ENCODE measurements at places on chromosomes 7 and 10. TPM values are rescaled to one million over a fixed set of nuclear protein-coding genes. Genes with fewer than 3 reads are reported as not detected.

- DNase-seq = peak; percentile 43
Observed at GRCh38 chr10:73837072-73837471, 25.7 kb upstream of the NDST2 start.

DNA sequence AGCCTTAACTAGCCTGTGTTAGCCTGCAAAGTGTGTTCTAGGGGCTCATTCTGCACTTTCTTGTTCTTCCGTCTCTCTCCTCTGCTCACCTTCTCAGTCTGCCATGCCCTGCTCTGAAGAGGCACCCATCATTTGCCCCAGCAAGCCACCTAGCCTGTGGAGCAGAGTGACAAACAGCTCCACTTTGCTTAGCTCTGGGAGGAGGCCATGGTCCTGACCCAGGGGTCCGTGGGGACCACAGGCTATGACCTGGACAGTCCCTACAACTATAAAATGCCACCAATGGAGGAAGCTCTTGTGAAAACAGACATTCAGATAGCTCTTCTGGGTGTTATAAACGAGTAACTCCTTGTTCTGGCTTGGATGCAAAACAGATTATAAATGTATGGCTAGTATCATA lies 1029.6 kb downstream of the CNTNAP2 start:
- DNase-seq = no peak

- DNase-seq = no peak
Observed at GRCh38 chr10:42836771-42837468, 54.3 kb downstream of the BMS1 start.

GRCh38 chr7:54080971-54081370 lies 461.2 kb upstream of the VSTM2A start:
- DNase-seq = no peak

DNA sequence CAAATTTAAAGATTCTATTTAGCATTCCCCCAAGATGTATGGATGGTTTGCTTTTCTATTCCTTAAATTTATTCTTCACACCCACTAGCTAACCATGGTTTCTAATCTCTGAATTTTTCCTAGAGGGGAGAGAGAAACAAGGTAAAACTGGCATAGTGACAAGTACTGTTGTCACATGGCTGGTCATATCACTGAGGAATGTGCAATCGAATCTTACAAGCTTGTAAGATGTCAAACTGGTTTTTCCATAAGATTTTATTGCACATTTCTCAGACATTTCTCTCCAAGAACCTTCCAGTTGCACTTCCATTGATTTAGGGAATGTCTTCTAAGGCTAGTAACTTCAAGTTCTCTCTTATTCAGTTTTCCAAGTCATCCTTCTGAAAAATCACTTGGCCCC lies 89.8 kb downstream of the MBL2 start:
- DNase-seq = no peak

- DNase-seq = no peak
Observed at GRCh38 chr10:8778713-8779112, 724.2 kb downstream of the GATA3 start.

- DNase-seq = no peak
Observed at GRCh38 chr7:13604178-13604577, 385.3 kb downstream of the ETV1 start.

DNA sequence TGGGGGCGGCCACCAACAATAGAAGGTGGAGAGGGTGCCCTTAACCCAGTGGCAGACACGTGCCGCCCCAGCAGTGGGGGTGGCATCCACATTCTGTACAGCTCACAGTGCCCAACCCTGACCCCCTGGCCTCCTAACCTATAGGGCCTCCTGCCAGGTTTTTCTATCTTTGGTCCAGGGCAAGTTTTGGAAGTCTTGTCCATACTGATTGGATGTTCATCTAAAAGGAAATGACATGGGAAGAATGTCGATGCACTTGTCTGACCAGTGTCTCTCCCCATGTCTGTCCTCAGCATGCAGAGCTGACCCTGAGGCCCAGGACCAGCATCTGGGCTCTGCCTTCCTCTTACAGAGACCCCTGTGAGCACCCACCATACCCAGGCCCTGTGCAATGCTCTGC lies 32.3 kb upstream of the ANTXRL start:
- DNase-seq = no peak

DNA sequence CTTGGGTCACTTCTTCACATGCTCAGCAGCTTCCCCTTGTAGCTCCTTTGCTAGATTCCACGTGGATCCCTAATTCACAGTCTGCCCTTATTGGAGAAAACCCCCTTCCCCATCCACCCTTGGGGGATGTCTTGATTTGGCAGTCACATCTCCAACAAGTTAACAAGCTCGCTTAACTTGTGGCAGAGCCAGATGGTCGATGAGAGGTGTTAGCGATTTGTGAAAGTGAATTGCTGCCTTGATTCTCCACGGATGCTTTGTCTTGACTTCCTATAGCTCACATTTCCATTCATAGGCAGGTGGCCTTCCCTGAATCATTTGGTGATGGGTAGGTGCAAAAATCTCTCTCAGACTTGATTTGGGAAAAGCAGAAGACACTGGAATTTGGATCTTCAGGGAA lies 387.9 kb downstream of the TCERG1L start:
- DNase-seq = no peak

GRCh38 chr10:100744987-100745881 lies at the start of gene PAX2:
TSS of gene PAX2 (plus strand) at chr10:100745582. CDS start at chr10:100746261, 679 bp downstream.
- DNase-seq = peak; percentile 44

DNA sequence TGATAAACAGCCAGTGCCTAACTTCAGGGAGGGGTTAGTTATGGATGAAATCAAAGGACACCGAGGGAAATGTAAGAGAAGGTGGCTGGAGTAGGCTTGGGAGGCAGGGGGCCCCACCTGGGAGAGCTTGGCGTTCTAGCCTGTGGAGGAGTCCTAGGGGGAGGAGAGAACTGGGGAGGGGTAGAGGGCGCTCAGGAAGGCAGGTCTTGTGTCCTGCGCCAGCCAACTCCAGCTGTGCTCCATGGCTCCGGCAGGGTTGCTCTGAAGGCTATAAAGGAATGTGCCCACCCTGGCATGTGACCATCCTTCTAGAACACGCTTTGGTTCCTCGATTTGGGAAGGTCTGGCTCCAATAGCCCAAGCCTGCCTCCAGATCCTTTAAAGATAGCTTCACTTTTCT lies 96.3 kb downstream of the SEC61G start:
- no peak for DNase-seq

DNA sequence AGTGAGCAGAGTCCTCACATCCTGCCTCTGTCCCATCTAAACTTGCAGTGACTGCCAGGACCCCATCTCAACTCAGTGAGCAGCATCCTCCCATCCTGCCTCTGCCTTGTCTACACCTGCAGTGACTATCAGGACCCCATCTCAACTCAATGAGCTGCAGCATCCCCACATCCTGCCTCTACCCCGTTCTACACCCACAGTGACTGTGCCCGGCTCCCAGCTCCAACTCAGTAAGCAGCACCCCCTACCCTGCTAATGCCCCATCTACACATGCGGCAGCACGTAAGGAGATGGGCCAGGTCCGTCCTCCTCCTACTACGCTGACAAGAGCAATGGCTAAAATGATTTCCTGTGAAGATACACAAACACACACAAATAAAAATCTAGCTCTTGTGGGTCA lies 65.5 kb downstream of the TNS3 start:
- no peak for DNase-seq

DNA sequence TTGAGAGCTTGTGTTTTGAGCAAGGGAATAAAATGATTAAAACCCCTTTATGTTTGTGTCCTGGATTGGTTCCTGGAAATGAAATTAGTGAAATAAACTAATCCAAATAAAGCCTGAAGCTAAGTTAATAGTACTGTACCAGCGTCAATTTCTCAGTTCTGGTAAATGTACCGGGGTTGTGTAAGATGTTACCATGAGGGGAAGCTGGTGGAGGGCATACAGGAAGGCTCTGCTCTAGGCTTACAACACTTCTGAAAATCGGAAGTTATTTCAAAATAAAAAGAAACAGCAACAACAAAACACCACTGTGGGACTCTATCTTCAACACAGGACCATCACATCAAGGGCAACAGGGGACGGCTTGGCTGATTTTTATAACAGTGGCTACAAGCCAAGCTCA lies 257.0 kb downstream of the CREB5 start:
- DNase-seq = no peak

GRCh38 chr10:101643546-101643945 lies 51.4 kb downstream of the FBXW4 start:
- DNase-seq = no peak

GRCh38 chr7:156461881-156462665 lies 178.5 kb upstream of the RNF32 start:
- no peak for DNase-seq

- DNase-seq = peak; percentile 61
Observed at GRCh38 chr7:150788474-150789269, 11.5 kb downstream of the TMEM176B start.

DNA sequence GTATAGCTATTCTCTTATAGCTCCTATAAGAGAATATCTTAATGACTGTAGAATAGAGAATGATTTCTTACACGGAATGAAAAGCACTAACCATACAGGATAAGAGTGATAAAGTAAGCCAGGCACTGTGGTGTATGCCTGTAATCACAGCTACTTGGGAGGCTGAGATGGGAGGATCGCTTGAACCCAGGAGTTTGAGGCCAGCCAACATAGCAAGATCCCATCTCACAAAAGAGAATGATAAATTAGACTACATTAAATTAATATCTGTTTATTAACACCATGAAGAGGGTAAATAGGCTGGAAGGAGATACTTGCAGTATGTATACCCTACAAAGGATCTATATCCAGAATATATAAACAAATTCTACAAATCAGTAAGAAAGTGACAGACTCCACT lies 12.2 kb upstream of the OIT3 start:
- DNase-seq = no peak

GRCh38 chr7:136027160-136027559 lies 50.0 kb upstream of the MTPN start:
- no peak for DNase-seq

GRCh38 chr10:131006458-131007256 lies 304.9 kb downstream of the TCERG1L start:
- no peak for DNase-seq

- DNase-seq = no peak
Observed at GRCh38 chr10:6120691-6121090, 31.9 kb downstream of the RBM17 start.

DNA sequence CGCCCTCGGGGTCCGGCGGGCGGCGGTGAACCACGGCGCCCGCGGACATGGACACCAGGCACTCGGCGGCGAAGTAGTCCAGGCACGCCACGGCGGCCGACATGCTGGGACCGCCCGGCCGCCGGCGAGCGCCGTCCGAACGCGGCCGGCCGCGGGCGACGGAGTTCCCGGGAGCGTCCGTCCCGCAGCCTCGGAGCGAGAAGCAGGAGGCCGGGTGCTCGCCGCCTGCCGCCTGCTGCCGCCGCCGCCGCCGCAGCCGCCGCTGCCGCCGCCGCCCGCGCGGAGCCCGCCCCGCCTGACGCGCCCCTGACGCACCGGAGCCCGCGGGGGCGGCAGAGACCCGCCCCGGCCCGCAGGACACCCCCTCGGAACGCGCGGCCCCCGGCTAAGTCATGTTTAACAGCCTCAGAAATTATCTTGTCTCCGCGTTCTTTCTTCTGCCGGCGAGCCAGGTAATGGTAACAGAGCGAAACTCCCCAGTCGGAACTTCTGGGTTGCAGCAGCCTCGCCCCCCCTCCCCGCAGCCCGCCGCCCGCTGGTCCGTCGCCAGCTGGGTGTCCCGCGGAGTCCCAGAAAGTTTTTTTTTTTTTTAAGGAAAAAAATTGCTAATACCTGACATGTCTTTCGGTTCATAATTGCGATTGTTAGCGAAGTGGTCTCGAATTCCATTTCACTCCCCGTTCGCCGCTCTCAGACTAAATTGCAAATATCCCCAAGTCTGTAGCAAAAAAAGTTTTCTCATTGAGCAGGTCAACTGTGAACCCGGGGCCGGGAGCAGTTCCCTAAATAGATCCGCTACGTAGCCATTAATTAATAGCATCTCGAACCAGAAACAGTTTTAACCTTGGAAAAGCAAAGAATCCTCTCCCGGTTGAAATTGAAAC lies at the start of gene KLF14:
Gene KLF14, minus strand, starts transcription at position 277 of the 884 bp plus-strand sequence. Its CDS starts 174 bp downstream, at position 103.
- DNase-seq = peak; percentile 41

DNA sequence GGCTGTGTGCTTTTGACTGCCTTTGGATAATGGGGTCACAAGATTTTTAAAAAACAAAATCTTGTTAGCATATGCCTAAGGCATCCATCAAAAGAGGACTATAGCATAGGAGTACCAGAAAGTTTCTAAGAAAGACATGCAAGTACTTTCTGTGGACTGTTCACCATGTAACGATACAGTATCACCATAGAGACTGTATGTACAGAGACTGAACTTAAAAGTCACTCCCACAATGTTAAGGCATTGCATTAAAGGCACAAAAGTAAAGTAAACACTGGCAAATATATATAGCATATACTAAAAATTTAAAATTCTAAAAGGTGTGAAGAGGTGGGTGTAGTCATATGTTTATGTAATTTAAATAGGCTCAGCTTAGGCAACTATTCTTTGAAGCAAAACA lies 190.9 kb downstream of the IMMP2L start:
- no peak for DNase-seq

DNA sequence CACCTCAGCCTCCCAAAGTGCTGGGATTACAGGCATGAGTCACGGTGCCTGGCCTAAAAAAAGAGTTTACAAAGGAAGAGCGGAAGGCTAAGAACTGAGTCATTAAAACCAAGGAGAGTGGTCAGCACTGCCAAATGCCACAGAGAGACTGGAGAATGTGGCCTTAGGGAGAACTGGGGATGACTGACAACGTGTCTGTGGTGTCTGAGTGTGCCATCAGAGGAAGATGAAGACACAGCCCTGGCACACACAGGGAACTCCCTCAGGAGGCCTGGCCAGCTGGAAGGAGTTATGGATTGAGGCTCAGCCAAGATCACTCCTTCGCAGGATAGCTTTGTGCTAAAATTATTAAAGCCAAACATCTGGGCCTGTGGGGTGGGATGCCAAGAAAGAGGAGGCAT lies 3.9 kb upstream of the INA start:
- DNase-seq = peak; percentile 98

Gene PIP
- not detected for total RNA-seq

Gene SNX8
- 26.8 TPM for total RNA-seq

Gene VAX1
- not detected for total RNA-seq

Gene C7orf33
- not detected for total RNA-seq

Gene ZNF438
- 0.30 TPM for total RNA-seq

Gene IPMK
- total RNA-seq = 3.6 TPM

Gene ANLN
- 108 TPM for total RNA-seq

Gene ATP6V1F
- 97.0 TPM for total RNA-seq

Gene AKR1D1
- not detected for total RNA-seq

Gene ASZ1
- not detected for total RNA-seq

Gene CFAP58
- total RNA-seq = 0.20 TPM

Gene ZNF503
- 8.8 TPM for total RNA-seq

Gene AKR1C1
- 74.0 TPM for total RNA-seq

Gene ENTPD1
- not detected for total RNA-seq

Gene LMOD2
- not detected for total RNA-seq

Gene LRRC17
- total RNA-seq = not detected

Gene KIF11
- total RNA-seq = 19.5 TPM
